ENCODE measurements at places on chromosomes 1 and 21.

DNA sequence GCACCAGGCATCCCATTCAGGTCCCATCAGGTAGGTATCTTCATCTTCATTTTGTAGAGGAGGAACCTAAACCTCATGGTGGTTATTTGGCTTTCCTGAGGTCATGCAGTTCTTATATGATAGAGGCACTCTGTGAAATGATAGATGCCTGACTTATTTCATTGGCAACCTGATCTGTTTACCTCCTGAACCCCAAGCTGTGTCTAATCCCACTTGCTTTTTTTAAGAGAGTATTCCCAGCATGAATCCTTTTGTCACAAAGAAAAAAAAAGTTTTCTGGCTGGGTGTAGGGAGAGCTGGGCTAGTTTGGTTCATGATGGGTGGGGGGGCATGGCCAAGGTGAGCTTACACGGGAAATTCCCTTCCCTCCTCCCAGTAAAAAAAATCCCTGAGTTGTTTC lies 154.2 kb downstream of the TENT5C start:
- no peak for DNase-seq

DNA sequence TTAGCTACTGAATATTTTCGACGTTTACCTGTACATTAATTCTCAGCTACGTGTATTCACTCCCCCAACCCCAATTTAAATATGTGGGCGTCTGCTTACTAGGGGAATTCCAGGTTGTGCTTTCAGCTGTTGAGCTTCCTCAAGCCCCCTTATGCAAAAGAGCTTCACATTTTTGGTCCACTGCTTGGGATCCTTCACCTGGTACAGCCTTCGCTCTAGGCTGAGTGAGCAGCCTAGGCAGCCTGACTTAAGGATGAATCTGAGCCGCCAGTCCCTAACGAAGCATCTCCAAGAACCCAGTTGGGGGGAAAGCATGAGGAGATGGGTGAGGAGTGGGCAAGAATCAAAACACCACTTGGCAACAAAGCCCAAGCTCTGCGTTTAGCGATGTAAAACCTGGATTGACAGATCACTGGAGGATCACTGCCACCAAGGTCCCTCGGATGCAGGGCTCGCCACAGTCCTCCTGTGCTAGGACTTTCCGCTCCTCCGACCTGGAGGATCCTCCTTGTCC lies 674 bp downstream of the BCL10 start:
- peak; percentile 48 for DNase-seq

DNA sequence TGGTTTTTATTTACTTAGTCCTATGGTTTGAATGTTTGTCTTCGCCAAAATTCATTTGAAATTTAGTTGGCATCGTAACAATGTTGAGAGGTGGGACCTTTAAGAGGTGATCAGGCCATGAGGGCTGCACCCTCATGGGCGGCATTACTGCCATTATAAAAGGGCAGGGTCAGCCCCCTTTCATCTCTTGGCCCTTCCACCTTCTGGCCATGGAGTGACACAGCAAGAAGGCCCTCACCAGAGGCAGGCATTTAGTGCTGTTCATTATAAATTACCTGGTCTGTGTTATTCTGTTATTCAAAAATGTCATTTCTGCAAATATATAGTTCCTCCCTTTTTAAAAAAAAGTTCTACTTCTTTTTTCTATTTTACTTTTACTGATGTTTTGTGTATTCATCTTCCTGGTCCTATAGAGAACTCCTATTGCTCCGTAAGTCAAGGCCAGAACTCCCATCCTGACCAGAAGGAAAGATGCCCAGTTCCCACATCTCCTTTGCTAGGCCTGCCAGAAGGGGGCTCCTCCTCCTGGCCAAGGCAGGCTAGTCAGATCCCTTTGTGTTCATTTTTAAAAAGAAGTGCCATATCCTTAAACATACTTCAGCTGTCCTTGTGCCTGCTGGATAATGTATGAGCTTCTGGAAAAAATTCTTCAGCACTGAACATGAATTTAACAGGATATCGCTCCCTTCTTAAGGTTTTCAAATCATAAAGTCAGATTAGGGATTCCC lies 10.0 kb upstream of the LBR start:
- no peak for DNase-seq

DNA sequence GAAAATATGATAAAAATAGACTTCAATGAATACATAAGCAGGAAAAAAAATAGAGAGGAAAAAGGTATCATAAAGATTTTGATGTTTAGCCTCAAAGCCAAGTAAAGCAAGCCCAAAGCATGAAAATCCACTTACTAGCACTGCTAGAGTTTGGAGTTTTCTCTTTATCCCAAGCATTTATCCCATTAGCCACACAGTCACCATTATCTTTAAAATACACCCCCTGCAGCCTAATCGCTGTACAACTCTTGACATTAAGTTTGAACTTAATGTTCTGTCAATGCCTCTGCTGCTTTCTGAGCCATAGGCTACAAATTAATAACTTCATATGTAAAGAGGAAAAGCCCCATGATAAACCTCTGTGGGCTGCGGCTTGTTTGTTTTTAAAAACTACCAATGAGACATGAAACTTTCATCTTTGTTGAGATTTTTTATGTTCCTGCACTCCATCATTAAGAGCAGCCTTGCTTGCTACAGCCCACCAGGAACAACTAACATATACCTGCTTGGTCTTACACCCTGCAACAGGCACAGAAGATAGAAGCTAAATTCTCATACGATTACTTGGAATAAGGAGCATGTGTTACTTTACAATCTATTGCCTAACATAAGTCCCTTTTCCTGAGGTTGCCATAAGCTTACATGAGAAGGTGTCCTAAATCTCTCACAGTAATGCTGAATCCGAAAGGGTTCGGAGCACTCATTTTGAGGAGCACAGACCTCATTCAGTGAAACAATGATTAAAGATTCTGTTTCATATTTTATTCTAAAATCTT lies 202.4 kb downstream of the SMYD3 start:
- DNase-seq = no peak

DNA sequence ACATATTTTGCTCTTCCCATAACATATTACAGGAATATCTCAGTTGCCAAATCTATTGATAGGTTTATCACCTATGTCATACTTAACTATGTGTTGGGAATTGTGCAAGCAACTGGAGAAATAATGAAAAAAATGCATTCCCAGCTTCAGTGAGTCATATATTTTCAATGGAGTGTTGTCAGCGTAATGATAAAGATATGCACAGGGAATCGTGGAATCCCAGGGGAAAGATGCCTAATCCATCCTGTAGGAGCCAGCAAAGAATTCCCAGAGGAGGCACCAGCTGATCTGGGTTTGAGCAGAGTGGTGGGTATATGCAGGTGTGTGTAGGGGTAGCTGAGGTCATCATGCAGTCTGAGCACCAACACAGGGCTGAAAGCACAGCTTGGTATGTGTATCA lies 213.3 kb upstream of the DAB1 start:
- no peak for DNase-seq

- peak; percentile 3 for DNase-seq
Observed at GRCh38 chr1:248622570-248623001, 12.3 kb downstream of the OR2T11 start.

DNA sequence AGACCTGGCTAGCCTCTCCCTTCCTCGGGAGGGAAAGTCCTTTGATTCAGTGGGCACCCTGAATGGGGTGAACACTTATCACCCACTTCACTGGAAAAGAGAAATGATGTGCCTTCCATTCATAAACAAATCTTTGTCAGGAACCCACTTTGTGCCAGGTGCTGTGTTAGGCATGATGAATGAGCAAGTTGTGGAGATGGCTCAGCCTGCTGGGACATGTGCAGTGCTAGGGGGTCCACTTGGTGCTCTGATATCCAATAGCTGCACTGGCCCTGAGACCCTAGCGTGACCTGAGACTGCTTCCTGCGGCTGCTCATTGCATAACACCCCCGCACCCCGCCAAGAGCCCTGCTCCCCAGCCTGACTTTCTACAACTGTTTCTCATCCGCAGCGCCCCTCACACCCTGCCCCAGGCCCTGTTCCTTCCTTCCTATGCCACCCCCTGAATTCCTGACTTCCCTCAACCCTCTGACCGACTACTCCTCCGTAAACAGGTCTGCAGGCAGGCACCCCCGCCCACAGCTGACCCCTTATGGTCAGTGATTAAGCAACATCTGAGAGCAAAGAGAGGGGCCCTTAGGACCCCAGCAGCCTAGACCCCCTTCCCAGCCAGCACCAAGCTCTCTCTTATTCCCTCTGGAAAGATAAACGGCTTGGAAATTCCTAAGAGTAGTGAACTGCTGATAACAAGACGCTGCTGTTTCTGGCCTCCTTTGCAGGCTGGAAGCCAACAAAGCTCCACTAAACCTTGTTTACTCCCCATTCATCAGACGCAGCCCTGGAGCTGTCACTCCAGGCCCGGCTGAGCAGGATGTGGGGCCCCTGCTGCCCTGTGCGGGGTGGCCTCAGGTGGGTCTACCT lies 12.9 kb downstream of the CSRP1 start:
- no peak for DNase-seq

GRCh38 chr1:54906586-54906985 lies 19.6 kb upstream of the DHCR24 start:
- peak; percentile 64 for DNase-seq

- peak; percentile 56 for DNase-seq
Observed at GRCh38 chr1:46130121-46130520, 2.3 kb downstream of the PIK3R3 start.

GRCh38 chr1:222126052-222126451 lies 384.2 kb upstream of the DUSP10 start:
- no peak for DNase-seq

DNA sequence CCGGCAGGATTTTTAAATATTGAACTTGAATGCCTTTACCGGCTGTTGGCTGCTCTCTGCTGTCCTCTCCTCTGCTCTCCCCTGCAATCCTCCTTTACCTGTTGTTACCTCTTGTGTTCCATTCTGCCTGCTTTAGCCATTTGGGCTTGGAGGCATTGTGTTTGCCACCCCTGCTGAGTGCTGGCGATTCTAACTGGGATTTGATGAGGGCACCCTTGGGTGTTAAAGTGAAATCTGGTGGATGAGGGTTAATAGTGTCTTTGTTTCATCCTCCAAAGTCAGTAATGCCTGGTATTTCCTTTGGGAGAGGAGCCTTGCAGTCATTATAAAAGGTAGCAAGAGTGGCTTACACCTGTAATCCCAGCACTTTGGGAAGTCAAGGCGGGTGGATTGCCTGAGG lies 9.9 kb downstream of the SZRD1 start:
- DNase-seq = no peak

DNA sequence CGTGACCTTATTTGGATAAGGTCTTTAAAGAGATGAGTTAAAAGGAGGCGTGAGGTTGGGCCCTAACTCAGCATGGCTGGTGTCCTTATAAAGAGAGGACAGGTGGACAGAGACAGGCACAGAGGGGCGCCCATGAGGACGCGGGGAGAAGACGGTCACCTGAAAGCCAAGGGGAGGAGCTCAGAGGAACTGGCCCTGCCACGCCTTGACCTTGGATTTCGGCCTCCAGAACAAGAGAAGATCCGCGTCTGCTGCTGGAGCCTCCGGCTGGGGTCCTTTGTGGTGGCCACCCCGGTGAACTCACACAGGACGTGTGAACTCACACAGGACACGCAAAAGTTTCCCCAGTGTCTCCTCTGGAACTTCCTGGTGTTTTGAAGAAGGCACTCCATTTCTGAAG lies 122.7 kb downstream of the SIK1 start:
- no peak for DNase-seq

DNA sequence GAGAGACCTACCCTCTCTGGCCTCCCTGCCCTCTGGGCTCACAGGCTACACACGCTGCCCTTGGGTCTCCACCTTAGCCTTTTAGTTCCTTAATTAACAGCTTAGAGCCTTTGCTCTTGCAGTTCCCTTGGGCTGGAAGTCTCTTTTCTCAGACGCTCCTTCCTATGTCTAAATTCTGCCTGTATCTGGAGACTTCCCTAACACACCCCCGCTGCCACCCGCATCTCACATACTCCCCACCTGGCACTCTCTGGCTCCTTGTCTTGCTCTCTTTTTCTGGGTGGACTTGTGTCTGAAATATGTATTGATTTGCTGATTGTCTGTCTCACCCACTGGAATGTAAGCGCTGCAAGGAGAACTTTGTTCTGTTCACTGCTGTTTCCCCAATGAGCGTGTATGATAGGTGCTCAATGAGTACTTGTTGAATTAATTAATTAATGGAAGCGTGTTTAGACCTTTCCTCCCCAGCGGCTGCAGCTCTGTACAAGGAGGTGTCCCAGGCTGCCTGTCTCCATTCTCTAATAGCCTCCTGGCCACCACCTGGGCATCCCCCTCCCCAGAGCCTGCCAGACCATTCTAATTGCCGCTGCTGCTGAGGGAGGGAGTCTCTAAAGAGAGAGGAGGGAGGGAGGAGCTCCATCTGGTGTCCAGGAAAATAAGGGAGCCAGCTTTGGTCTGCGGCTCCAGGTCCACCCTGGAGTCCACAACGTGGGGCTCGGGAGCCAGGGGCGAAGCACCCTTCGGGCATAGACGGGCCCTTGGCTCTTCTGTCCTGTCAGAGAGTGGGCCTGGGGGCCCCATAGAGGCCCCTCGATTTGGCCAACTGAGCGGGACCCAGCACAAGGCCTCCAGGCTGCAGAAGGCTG lies 95.4 kb downstream of the RNF220 start:
- DNase-seq = no peak

DNA sequence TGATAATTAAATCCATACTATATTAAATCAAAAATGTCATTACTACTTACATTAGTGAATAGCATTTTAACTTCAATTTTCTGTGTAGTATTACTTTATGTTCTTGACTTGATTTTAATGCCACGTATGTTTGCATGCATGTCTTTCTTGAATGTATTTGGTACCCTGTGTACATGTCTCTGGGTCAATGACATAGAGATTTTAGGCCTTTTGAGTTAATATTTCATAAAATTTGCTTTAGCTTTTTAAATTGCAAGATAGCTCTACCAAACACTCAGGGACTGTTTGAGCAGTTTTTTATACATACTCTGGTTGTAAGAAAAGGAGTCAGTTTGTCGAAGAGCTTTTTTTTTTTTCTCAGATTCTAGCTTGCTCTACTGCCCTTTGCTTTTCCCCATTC lies 1.5 kb downstream of the MLLT11 start:
- DNase-seq = no peak

Data from DMS79 treated with DMSO at 0.1 percent for 48 hours (cell line).